Gastrocnemius medialis (tissue), 4 donors: ENCODE measurements at places on chromosomes 5 and 9. TPM values are rescaled to one million over a fixed set of nuclear protein-coding genes. Genes with fewer than 3 reads are reported as not detected.

The PTGES2 gene
- total RNA-seq: 153 TPM

The HBEGF gene
- total RNA-seq: 22.2 TPM

The EGFL7 gene
- 74.7 TPM for total RNA-seq

The SH3GL2 gene
- not detected for total RNA-seq

The GABRB2 gene
- total RNA-seq: 0.31 TPM

The PRRX2 gene
- not detected for total RNA-seq

The CTXN3 gene
- not detected for total RNA-seq

The BARX1 gene
- not detected for total RNA-seq

The MAP1B gene
- 48.7 TPM for total RNA-seq

The FGF10 gene
- 0.76 TPM for total RNA-seq

The STK32A gene
- total RNA-seq: 1.7 TPM
